ENCODE measurements at places on chromosomes 3 and 15. TPM values are rescaled to one million over a fixed set of nuclear protein-coding genes. Genes with fewer than 3 reads are reported as not detected.

Gene SAXO2
- 3.8 TPM for total RNA-seq

DNA sequence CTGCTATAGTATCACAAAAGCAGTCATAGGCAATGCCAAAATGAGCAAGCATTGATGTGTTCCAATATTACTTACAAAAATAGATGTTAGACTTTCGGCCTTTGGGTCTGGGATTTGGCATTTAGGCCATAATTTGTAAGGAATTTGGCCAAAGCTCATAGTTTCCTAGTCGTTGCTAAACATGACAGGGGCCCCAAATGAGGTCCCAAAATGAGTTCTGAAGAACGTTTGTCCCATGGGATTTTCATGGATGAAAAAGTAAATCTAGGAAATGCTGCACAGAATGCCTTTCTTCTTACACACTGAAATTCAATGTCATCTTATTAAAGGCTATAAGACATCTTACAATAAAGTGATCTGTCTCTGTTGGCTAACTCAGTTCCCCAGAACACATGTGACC, 456.0 kb downstream of the CNTN4 start:
- no peaks in the 10 kb centered on the region for H3K4me1 ChIP-seq
- H3K27me3 ChIP-seq, result peaks cover 10% of the 10 kb centered on the region
- no peak overlapping the region for H3K27ac ChIP-seq
- no peak overlapping the region for H3K4me3 ChIP-seq

- peaks cover 24% of the 10 kb centered on the region for H3K4me1 ChIP-seq
- peaks cover 9% of the 10 kb centered on the region for H3K36me3 ChIP-seq
- no peak for DNase-seq
- H3K27ac ChIP-seq, result peak overlapping the region; percentile 22
- no peaks in the 10 kb centered on the region for H3K27me3 ChIP-seq
Measured at GRCh38 chr3:170049146-170050000, 11.6 kb downstream of the GPR160 start.

Gene PDZRN3
- total RNA-seq, result 9.5 TPM

Gene C3orf49
- total RNA-seq, result not detected

Gene ST3GAL6
- 8.3 TPM for total RNA-seq

- no peak for DNase-seq
- H3K36me3 ChIP-seq, result no peaks in the 10 kb centered on the region
- no peaks in the 10 kb centered on the region for H3K27me3 ChIP-seq
- H3K4me1 ChIP-seq, result peaks cover 5% of the 10 kb centered on the region
Measured at GRCh38 chr15:38531509-38531908, 33.1 kb downstream of the RASGRP1 start.

Gene TRIM42
- not detected for total RNA-seq

GRCh38 chr3:69941439-69942176, 57.9 kb upstream of the SAMMSON start:
- no peaks in the 10 kb centered on the region for H3K36me3 ChIP-seq
- no peak for DNase-seq
- no peak overlapping the region for H3K27ac ChIP-seq
- H3K4me1 ChIP-seq, result peaks cover 24% of the 10 kb centered on the region
- H3K4me3 ChIP-seq, result no peak overlapping the region

Gene CYP11A1
- total RNA-seq, result 3.4 TPM

DNA sequence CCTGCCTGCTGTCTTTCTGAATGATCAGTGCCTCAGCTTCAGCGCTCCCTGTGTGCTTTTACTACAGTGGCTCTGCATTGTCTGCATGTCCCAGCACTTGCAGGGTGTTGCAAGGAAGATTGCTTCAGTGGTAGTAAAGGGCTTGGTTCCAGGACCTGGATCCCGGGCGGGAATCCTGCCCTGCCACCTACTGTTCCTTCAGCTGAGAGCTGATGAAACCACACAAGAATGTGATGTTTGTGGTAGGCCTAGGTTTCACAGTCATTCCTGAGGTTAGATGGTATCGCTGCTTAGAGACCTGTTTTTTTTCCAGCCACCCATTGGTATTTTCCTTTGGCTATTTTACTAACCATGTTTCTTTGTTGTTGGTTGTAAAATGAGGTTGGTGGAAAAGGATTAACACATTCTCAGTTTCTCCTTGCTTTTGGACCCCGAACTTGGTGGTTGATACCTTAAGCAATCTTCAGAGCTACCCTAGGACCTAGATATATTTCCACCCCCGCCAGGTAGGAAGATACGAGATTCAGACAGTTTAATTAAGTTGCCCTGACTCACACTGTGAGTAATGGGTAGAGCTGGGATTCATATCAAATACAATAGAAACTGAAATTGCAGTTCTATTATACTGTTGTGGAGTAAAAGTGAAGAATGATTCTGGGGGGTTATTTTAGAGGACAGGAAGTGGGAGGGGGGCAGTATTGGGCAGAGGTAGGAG, 11.4 kb downstream of the GPR87 start:
- H3K27ac ChIP-seq, result peak overlapping the region; percentile 90
- no peaks in the 10 kb centered on the region for H3K27me3 ChIP-seq
- peaks cover 48% of the 10 kb centered on the region for H3K4me1 ChIP-seq

DNA sequence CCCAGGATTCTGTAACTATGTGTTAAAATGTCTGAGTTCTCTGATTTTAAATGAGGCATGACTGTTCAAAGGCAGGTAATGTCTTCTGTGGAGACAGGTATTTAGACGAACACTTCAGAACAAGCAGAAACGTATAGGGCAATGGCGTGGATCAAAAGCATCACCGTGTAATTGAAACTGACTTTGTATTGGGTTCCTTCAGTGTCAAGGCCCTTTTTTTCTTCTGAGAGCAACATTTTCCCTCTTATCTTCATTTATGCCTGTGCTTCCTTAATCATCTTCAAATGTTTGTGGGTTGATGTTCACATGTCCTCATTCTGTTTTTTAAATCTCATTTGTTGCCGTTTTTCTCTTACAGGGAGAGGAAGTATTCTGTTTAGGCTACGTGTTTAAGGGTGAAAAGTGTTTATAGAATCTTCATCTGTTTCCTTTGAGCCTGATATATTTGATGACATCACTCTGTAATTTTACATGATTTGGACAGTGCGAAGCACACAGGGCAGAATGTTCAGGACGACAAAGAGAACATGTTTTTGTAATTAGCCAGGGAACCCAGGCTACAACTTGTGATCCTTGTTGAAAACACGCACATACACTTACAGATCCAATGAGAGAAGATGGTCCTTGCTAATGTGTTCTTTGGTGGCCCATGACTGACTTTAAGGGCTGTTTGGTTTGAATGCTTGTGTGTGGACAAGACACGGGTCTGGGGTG, 196.0 kb downstream of the LRTM1 start:
- no peak for DNase-seq
- H3K27ac ChIP-seq, result no peak overlapping the region
- H3K27me3 ChIP-seq, result no peaks in the 10 kb centered on the region
- peaks cover 22% of the 10 kb centered on the region for H3K36me3 ChIP-seq
- peaks cover 19% of the 10 kb centered on the region for H3K4me1 ChIP-seq

- H3K4me1 ChIP-seq, result peaks cover 5% of the 10 kb centered on the region
- H3K27me3 ChIP-seq, result no peaks in the 10 kb centered on the region
- no peak for DNase-seq
- no peak overlapping the region for H3K4me3 ChIP-seq
Measured at GRCh38 chr15:39188930-39189329, 391.9 kb upstream of the THBS1 start.

Gene PPM1M
- 5.1 TPM for total RNA-seq

Gene CYP1A2
- not detected for total RNA-seq

Gene ADAMTS17
- 1.8 TPM for total RNA-seq

- H3K27ac ChIP-seq, result no peak overlapping the region
- H3K27me3 ChIP-seq, result no peaks in the 10 kb centered on the region
- H3K4me1 ChIP-seq, result peaks cover 26% of the 10 kb centered on the region
- peak overlapping the region; percentile 72 for H3K4me3 ChIP-seq
- DNase-seq, result no peak
Measured at GRCh38 chr3:186414735-186415419, 52.8 kb upstream of the DGKG start.

DNA sequence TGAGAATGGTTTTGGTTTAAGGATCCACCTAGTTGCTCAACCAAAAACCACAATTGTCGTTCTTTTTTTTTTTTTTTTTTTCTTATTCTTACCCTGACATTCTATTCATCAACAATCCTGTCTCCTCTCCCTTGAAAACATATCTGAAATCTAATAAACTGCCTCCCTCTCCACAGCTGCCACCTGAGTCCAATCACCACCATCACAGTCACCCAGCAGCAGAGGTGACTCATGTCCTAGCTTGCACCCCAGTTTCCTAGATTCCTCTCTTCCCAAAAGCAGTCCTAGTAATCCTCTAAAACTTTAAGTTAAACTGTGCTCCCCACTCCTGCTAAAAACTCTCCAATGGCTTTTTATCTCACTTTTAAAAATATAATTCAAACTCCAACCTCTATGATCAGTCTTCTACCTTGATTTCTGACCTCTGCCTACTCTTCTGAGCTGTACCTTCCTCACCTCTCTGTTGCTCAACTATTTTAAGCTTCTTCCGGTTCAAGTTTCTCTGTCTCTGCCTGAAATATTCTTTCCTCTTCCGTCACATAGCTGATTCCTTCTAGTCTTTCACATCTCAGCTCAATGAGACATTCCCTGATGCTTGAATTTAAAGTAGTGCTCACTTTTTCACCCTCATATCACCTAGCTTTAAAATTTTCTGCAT, 33.7 kb upstream of the RBMS3 start:
- no peak overlapping the region for H3K4me3 ChIP-seq
- no peaks in the 10 kb centered on the region for H3K36me3 ChIP-seq
- no peak overlapping the region for H3K27ac ChIP-seq

GRCh38 chr3:72576563-72576962, 271.7 kb downstream of the SHQ1 start:
- no peaks in the 10 kb centered on the region for H3K36me3 ChIP-seq
- no peak overlapping the region for H3K27ac ChIP-seq
- DNase-seq, result no peak
- no peak overlapping the region for H3K4me3 ChIP-seq
- H3K4me1 ChIP-seq, result peaks cover 29% of the 10 kb centered on the region

Gene CIP2A
- 29.3 TPM for total RNA-seq

- H3K27ac ChIP-seq, result no peak within 1 kb of the TSS
- peak; percentile 62 for DNase-seq
- peaks cover 11% of the 10 kb centered on the region for H3K4me1 ChIP-seq
- H3K4me3 ChIP-seq, result peak within 1 kb of the TSS; percentile 94
- no peaks in the 10 kb centered on the region for H3K36me3 ChIP-seq
Measured at GRCh38 chr15:88803241-88803919, at the start of gene ACAN. Gene ACAN (plus strand): TSS chr15:88803436. CDS start chr15:88836207, 32,771 bp downstream.

Gene LNP1
- total RNA-seq, result 6.8 TPM

Gene GOLGA8T
- total RNA-seq, result 1.0 TPM

GRCh38 chr3:157147099-157147803, 12.7 kb downstream of the CCNL1 start:
- H3K4me3 ChIP-seq, result no peak overlapping the region
- no peaks in the 10 kb centered on the region for H3K27me3 ChIP-seq

DNA sequence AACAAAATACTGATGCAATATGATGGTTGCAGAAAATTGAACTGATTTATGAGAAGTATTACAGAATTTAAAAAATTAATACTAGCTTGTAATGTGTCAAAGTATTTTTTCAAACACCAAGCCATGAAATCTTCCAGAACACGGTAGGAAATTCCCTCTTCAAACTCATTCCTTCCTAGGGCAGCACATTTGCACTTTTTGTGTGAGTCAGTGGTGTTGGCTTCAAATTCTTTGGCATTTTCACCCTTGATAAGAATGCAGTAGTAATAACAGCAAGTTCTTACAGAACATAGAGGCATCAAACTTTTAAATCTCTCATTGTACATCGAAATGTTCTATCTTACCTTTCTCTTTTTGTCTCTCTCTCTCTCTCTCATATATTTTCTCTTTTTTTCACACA, 191.8 kb downstream of the CGGBP1 start:
- H3K36me3 ChIP-seq, result no peaks in the 10 kb centered on the region
- no peaks in the 10 kb centered on the region for H3K4me1 ChIP-seq
- DNase-seq, result no peak
- no peak overlapping the region for H3K27ac ChIP-seq
- no peaks in the 10 kb centered on the region for H3K27me3 ChIP-seq
